T-helper 17 cell (primary cell): ENCODE measurements at places on chromosomes 4 and X. TPM values are rescaled to one million over a fixed set of nuclear protein-coding genes. Genes with fewer than 3 reads are reported as not detected.

- peaks cover 5% of the 10 kb centered on the region for H3K27me3 ChIP-seq
- DNase-seq: no peak
- H3K4me3 ChIP-seq: no peak overlapping the region
- no peaks in the 10 kb centered on the region for H3K4me1 ChIP-seq
These were observed 21.3 kb downstream of the MAPK10 start for GRCh38 chr4:86338521-86338920.

DNA sequence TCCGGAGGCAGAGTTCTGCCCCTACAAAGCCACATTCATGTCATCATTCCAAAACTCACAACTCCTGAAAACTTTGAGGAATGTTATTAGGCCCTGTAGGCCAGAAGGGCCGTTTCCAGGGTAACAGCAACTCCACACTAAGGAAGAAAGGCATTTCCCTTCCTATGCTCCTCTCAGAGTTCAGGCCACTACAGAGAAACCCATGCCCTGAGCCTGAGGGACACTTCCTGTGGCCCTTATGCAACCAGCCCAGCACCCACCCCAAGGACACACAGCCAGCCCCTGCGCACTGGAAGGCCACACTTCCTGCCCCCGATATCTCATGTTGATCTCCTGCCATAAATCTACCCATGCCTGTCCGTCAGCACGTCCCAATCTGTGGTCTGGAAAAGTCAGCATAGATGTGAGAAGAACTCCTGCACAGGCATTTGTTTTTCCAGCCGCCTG lies 289.3 kb downstream of the BCOR start:
- H3K36me3 ChIP-seq: no peaks in the 10 kb centered on the region
- DNase-seq: no peak
- no peak overlapping the region for H3K27ac ChIP-seq
- H3K27me3 ChIP-seq: no peaks in the 10 kb centered on the region

Gene C4orf17
- not detected for total RNA-seq

DNA sequence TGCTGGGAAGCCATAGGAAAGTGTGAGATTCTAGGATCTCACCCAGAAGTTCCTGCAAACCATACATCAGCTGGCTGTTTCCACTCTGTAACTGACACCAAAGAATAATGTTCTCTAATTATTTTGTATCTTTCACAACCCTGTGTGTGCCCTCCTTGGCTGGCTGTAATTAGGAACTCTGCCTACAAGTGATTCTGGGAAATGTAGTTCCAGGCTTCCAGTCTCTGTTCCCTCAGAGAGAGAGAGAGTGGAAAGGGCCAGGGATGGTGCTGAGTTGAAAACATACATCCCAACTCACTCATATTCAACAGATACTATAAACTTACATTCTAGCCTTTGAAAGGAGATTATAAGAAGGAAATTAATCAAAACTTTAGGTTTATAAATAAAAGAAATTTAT lies 57.5 kb upstream of the C1QTNF7 start:
- no peak overlapping the region for H3K27ac ChIP-seq
- peaks cover 3% of the 10 kb centered on the region for H3K4me1 ChIP-seq
- no peak for DNase-seq
- peaks cover 3% of the 10 kb centered on the region for H3K36me3 ChIP-seq
- H3K27me3 ChIP-seq: peaks cover 6% of the 10 kb centered on the region
